Epithelial cell of esophagus (primary cell): ENCODE measurements at places on chromosomes 2 and 18.

DNA sequence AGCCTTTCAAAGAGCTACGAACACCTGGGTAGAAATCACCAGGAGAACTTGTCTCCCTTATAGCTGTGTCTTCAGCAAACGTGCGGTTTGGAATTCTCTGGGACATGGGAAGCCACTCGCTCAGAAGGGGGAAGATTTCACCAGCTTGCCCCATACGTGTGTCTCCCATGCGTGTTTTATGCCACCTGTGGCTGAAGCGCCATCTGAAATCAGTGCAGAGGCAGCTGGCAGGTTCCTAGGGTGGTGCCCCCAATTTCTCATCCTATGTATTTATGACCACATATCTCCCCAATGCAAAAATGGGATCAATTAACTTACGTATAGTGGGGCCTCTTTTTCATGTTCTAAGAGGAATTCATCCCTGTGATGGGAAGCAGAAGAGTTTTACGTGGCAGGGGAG, 81.6 kb downstream of the TPO start:
- no peak for DNase-seq

GRCh38 chr2:58650781-58651180, 409.7 kb upstream of the FANCL start:
- DNase-seq, result no peak

DNA sequence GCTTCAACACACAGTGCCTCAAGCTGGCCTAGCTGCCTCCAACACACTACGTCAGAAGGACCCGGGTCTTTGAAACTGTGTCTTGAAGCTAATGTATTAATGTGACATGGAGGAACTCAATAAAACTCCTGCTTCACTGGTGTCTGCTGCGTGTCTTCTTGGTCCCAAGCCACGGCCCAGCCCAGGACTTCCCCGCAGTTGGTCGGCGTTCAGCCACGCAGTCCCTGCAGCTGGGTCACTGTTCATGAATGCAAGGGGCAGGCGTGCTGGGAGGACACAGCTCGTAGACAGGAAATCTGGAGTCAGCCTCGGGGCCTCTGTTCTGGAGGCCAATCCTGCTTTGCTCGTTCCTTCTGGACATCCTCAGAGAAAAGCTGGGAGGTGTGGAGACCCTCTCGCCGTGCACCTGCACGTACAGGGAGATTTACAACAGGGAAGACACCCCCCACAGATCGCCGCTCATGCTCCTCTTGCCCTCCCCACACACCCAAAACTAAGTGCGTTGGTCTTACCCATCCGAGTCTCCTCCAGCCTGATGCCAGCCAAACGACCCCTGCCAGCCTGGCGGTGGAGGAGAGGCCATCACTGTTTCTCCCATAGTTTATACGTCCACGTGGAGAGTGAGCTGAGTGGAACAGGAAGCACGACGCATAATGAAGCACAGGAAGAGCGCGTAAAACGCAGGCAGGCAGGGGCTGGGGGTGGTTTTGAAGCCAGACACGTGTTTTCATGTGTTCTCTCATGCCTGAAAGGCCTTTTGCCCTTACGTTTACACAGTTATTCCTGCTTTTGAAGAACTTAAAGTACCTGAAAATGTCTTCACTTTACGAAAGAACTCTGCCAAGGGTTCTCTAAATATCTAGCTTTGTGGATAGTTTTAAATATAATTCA, 39.7 kb downstream of the ADI1 start:
- no peak for DNase-seq

GRCh38 chr2:9174771-9175437, 31.7 kb upstream of the ASAP2 start:
- DNase-seq, result peak; percentile 73

- no peak for DNase-seq
Observed at GRCh38 chr2:75274936-75275335, 75.6 kb upstream of the TACR1 start.

DNA sequence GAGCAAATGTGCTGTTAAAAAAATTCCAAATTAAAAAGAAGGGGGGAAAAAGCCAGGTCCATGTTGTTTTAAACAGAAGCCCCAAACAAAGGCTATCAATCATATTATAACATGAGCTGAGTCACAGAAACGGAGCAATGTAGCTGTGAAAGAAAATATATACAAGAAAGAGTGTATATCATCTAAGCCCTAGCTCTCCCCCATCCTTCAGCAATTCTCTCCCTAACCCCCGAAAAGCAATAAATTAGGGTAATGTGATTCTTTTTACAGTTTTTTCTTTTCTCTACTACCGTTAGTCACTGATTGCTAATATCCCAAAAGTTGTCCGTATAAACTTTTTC, 25.3 kb downstream of the FEZ2 start:
- no peak for DNase-seq

GRCh38 chr18:58796220-58796619, 68.5 kb upstream of the ZNF532 start:
- DNase-seq, result no peak

GRCh38 chr2:67851016-67851415, 211.8 kb downstream of the C1D start:
- no peak for DNase-seq

GRCh38 chr2:144523596-144524117, 3.7 kb upstream of the ZEB2 start:
- DNase-seq, result no peak

DNA sequence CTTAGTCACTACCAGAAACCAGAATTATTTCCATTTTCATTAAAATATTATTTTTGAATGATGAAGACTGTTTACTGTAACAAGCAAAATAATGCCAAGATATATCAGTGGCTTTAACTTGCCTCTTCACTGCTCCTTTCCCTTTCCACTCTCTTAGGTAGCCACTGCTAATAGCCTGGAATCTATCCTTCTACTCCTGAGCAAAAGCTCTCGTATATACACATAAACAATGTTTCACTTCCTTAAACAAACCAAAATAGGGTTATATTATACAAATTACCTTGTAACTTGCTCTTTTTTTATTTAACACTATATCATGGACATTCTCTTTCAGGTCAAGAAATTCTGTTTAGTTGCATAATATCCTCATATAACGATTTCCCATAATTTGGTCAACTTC, 20.8 kb downstream of the IMMT start:
- no peak for DNase-seq

GRCh38 chr2:84194949-84195644, 264.0 kb downstream of the SUCLG1 start:
- DNase-seq, result no peak

DNA sequence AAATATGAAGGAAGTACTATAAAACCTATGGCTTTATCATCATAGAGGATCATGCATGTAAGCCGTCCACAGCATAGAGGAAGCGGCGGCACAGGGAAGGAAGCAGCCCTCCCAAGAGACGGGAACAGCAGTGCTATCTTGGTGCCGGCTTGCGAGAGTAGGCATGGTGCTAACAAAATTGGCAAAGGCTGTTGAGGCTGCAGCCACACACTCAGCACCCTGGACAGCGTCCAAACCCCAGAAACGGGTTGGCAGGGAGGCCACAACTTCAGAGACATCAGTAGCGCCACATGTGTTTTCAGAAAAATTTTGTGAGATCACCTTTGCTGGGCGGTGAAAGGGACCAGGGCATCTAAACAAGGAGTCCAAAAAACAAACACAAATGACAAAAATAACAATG, 37.7 kb downstream of the NETO1 start:
- DNase-seq, result peak; percentile 47
